Activated naive CD8-positive, alpha-beta T cell treated with anti-CD3 and anti-CD28 coated beads, Interleukin-2, amount 10 ng/mL, durations not matched to agents 7 days and 5 days (primary cell): ENCODE measurements at places on chromosomes 3 and 15. TPM values are rescaled to one million over a fixed set of nuclear protein-coding genes. Genes with fewer than 3 reads are reported as not detected.

GRCh38 chr3:31765871-31766270, 215.2 kb downstream of the OSBPL10 start:
- DNase-seq = no peak

Gene ATP13A5
- not detected for total RNA-seq

Gene AMIGO3
- total RNA-seq = 0.61 TPM

GRCh38 chr3:131242201-131242600, 139.4 kb upstream of the NUDT16 start:
- DNase-seq = no peak

Gene HTR3E
- total RNA-seq = not detected

Gene SPTSSB
- total RNA-seq = 0.08 TPM

GRCh38 chr15:34330279-34330678, 7.3 kb downstream of the SLC12A6 start:
- no peak for DNase-seq

Gene LINGO1
- total RNA-seq = not detected

DNA sequence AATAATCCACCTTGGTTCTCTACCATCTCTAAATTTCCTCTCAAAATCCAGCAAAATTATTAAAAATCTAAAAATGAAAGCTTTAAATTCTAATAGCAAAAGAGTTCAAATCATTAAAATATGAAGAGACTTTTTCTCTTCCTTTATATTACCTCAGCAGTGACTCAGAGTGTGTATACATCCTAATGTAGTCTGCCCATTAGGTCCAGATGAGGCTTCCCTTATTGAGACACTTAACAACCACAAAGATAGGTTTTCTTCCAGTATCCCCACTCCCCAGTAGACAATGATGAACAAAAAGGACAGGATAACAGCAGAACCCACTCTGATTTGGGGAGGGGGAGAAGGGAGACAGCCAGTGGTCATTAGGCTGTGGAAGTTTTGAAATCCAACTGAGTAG, 61.5 kb upstream of the DCBLD2 start:
- DNase-seq = no peak

GRCh38 chr15:72923289-72923688, 129.0 kb upstream of the NEO1 start:
- DNase-seq = no peak
